ENCODE measurements at places on chromosomes 7 and 10.

DNA sequence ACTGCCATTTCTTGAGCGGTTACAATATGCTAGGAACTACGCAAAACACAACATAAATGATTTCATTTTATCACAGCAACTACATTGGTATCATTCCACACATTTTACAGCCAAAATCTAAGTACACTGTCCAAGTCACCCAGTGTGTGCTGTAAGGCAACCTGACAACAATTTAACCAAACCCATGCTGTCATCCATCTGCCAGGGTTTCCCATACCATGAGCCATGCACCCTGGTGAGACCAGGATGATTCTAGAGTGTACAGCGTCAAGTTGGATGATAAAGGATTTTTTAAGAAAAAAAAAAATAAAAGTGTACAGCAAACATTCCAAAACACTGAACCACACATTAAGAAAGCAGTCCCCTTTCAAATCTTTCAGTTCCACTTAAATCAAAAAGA lies 52.9 kb downstream of the PIK3AP1 start:
- DNase-seq, result no peak

DNA sequence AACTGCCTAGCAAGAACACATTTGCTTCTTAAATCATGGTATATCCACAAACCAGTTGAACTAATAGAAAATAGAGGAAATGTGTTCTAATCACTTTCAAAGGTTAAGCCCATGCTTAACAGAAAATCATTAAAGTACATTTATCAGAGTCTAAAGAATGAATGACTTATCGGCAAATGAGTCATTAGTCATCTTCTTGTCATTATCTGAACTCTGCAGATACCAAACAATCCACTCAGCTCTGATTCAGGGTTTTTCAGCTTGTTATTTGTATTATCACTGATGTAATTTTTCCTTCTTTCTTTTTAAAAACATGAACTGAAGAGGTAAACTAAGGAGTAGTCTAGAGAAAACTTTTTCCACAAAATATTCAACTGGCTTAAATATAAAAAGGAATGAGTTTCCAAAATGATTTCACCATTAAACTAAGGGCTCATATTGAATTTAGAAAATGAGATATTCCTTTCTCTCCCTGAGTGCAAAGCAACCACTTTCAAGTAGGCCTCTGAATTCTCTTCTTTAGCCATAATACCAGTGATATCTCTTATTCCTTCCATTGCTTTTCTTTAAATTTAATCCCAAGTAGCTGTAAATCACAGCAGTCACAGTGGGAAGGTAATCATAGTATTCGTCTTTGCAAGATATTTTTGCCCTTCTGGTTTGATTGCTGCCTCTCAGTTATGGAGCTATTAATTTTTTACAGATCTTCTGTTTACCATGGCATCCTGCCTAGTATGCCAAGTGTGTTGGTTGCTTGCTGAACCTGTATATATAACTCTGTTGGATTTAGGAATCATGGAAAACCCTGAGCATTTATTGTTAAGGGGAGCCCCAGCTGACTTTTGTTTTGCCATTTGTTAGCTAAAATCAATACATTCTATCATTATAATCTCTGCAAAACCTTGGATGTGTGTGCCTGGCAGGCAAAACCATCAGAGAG lies 125.1 kb downstream of the THSD7A start:
- DNase-seq, result no peak

GRCh38 chr7:66779669-66780409 lies 39.3 kb downstream of the RABGEF1 start:
- no peak for DNase-seq

DNA sequence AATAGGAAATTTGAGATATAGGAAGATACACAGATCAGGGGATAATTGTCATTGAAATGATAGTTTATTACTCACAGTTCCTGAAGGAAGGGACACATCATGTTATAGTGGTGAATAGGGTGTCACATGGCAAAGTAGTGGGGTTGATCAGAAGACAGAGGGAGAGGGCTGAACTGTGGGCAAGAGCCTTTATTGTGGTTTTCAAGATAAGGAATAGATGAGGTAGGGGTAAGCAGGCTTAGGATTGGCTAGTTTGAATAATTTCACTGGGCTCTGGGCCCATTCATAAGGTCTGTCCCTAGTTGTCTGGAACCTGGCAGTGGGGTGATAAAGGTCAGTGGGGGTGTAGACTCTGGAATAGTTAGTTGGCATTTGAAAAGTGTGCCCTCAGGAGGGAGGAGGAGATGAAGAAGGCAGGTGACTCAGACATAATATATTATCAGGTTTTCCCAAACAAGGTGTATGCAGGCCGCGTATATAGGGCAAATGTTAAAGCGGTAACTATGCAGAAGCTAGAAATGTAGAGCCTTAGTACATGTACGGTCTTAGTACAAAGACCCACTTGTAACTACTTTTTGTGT lies 18.5 kb downstream of the FGL2 start:
- DNase-seq, result no peak

GRCh38 chr7:95584769-95585425 lies 11.4 kb downstream of the PDK4 start:
- DNase-seq, result no peak

DNA sequence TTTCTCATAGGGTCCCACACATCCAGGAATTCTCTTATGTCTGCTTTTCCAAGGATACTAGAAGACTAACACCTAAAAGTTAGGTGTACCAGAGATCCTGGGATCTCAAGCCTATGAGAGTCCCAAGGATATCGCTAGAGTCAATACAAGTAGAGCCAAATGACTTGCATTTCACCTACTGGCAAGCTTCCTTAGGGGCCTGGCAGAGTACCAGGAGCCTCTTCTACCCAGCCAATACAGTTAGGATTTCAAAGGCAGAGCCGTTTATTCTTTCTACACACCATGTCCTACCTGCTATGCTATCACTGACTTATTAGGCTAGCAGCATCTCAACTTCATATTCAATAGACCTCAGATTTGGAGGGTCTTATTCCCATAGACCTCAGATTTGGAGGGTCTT lies 53.5 kb upstream of the UNC5B start:
- no peak for DNase-seq

DNA sequence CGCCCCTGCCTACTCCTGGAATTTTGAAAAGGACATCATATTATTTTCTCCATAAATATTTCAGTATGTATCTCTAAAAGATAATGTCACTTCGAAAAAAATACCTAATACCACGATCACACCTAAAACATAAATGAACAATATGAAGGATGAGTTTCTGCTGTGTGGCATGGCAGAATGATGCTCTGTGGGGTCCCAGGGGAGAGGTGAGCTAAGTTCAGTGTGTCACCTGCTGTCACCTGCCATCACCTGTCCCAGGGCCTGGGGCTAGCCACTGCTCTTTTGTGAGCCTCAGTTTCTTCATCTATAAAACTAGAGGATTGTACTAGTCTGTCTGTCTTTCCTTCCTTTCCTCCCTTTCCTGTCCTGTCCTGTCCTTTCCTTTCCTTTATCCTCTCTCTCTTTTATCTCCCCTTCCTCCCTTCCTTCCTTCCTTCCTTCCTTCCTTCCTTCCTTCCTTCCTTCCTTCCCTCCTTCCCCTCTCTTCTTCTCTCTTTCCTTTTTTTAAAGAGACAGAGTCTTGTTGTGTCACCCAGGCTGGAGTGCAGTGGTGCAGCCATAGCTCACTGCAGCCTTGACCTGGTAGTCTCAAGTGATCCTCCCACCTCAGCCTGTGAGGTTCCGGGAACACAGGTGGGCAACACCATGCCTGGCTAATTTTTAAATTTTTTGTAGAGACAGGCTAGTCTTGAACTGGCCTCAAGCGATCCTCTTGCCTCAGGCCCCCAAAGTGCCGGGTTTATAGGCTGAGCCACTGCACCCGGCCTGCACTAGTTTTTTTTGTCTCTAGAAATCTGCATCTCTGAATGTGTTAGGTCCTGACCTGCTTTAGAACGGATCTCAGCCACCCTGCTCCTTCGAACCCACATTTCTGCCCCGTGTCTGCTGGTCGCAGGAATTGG lies 43.1 kb downstream of the CUX1 start:
- DNase-seq, result no peak

- no peak for DNase-seq
These were observed 12.7 kb downstream of the CCDC136 start for GRCh38 chr7:128804484-128804883.

Measured in hippocampal formation (tissue), 2 donors.